ENCODE measurements at places on chromosomes 11 and 22. TPM values are rescaled to one million over a fixed set of nuclear protein-coding genes. Genes with fewer than 3 reads are reported as not detected.

The STT3A gene
- 31.5 TPM for total RNA-seq

The NLRP14 gene
- not detected for total RNA-seq

The CTSD gene
- 774 TPM for total RNA-seq

- H3K4me1 ChIP-seq: no peaks in the 10 kb centered on the region
- H3K36me3 ChIP-seq: no peaks in the 10 kb centered on the region
- no peak overlapping the region for H3K27ac ChIP-seq
- no peaks in the 10 kb centered on the region for H3K27me3 ChIP-seq
These were observed 3.0 kb upstream of the SORL1 start for GRCh38 chr11:121449123-121449522.

DNA sequence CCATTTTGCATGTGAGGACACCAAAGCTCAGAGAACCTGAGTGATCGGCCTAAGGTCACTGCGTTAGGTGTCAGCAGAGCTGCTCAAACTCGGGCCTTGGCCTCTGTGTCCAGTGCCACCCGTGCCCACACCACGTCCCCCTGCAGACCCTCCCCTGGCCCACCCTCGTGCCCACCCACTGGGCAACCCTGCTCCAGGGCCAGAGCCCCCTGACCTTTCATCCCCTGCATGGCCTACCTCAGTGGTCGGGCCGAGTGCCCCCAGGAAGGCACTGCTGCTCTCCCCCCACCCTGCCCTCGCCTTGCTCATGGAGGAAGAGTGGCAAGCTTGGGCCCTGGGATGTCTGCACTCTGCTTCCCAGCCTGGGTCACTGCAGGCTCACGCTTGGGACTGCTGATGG, 17.7 kb downstream of the B3GAT1 start:
- no peak overlapping the region for H3K4me3 ChIP-seq
- H3K4me1 ChIP-seq: no peaks in the 10 kb centered on the region
- no peaks in the 10 kb centered on the region for H3K36me3 ChIP-seq
- no peak for DNase-seq

GRCh38 chr11:14537134-14537599, 17.0 kb upstream of the PSMA1 start:
- DNase-seq: no peak
- no peak overlapping the region for H3K4me3 ChIP-seq
- no peaks in the 10 kb centered on the region for H3K27me3 ChIP-seq
- no peak overlapping the region for H3K27ac ChIP-seq
- H3K4me1 ChIP-seq: no peaks in the 10 kb centered on the region

- no peaks in the 10 kb centered on the region for H3K36me3 ChIP-seq
- no peaks in the 10 kb centered on the region for H3K27me3 ChIP-seq
- no peak overlapping the region for H3K27ac ChIP-seq
- no peak overlapping the region for H3K4me3 ChIP-seq
- no peak for DNase-seq
These were observed 686.3 kb downstream of the NTM start for GRCh38 chr11:132056689-132057088.

DNA sequence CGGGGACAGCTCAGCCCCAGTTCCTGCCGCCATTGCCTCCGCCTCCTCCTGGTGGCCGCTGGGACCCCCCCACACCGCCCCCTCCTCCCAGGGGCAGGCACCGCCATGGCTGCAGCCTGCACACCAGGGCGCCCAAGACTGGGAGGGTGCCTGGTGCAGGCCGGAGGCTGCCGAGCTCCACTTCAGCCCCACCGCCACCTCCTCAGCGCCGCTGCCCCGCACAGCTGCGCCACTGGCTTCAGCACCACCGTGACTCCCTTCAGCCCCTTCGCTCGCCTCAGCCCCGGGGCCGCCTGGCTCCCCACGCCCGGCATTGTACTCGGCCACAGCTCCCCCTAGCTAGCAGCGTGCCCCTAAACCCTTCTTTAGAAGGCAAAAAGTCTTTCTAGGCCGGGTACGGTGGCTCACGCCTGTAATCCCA, 131.1 kb downstream of the CRYBB2 start:
- no peaks in the 10 kb centered on the region for H3K36me3 ChIP-seq
- no peak overlapping the region for H3K27ac ChIP-seq
- no peak overlapping the region for H3K4me3 ChIP-seq
- H3K27me3 ChIP-seq: no peaks in the 10 kb centered on the region

DNA sequence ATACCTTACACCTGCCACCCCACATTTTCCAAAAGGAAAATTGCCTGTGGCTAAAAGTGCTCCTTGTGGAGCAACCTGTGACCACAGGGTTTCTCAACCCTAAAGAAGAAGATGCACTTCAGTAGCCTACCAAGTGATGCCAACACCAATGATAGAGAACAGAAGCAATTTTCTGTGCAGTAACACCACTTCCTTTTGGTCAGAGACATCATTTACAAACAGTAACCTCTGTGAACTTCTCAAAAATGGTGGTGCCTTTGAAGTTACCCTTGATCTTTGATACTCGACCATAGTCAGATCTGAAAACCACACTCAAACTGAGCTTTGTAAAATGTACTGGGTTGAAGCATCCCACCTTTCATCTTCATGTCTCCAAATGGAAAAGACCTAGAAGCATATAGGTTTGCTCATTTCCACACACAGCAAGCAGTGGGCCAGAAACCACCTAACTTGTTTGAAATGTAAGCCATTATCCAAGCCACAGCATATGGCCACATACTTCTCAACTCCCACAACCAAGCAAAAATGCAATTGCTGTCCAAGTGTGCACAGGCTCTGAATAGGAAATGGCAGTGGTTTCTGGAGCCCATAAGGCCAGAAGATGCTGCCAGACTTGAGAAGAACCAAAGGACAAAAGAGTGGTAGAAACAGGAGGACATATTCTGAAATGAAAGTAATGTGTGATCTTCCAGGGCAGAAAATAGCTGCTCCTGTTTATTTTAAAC, 24.3 kb downstream of the MPPED2 start:
- no peaks in the 10 kb centered on the region for H3K4me1 ChIP-seq
- H3K27me3 ChIP-seq: no peaks in the 10 kb centered on the region
- no peak for DNase-seq
- H3K4me3 ChIP-seq: no peak overlapping the region
- no peaks in the 10 kb centered on the region for H3K36me3 ChIP-seq

- H3K4me3 ChIP-seq: no peak overlapping the region
- peaks cover 81% of the 10 kb centered on the region for H3K36me3 ChIP-seq
- H3K27ac ChIP-seq: no peak overlapping the region
- H3K27me3 ChIP-seq: no peaks in the 10 kb centered on the region
- H3K4me1 ChIP-seq: no peaks in the 10 kb centered on the region
- DNase-seq: no peak
These were observed 32.0 kb downstream of the IGHMBP2 start for GRCh38 chr11:68935516-68936357.

GRCh38 chr11:132751516-132752250, 780.6 kb downstream of the OPCML start:
- no peak for DNase-seq
- H3K4me1 ChIP-seq: no peaks in the 10 kb centered on the region
- H3K4me3 ChIP-seq: no peak overlapping the region

- H3K27ac ChIP-seq: no peak overlapping the region
- H3K27me3 ChIP-seq: peaks cover 4% of the 10 kb centered on the region
- H3K36me3 ChIP-seq: no peaks in the 10 kb centered on the region
- no peak overlapping the region for H3K4me3 ChIP-seq
- no peaks in the 10 kb centered on the region for H3K4me1 ChIP-seq
These were observed 23.9 kb upstream of the PANX2 start for GRCh38 chr22:50146439-50147238.

DNA sequence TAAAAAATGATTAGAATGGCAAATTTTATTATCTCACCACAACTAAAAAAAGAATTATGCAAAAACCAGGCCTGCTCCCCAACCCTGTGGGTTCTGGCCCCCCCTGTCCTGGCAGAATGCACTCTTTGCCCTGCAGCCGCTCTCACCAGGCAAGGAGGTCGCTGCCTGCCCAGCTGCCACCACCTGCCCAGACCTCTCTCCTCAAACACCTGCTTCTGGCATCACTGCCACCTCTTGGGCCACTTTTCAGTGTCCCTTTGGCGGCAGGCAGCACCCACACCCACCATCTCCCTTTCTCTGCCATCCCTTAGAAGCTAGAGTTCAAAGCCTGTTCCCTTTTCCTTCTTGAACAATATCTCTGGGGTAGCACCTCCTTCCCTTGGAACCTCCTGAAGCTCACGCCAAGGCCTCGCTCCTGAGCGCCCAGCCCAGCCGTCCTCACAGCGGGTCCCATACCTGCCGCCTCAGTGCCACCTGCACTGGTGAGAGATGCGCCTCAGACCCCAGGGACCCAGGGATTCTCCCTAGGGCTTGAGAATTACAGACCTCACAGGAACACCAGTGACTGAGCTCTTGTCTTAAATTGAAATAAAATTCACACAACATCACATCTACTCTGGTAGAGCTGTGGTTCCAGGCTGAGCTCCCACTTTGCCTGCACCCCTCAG, 44.6 kb downstream of the SGSM3 start:
- H3K4me1 ChIP-seq: no peaks in the 10 kb centered on the region
- H3K27me3 ChIP-seq: no peaks in the 10 kb centered on the region
- H3K27ac ChIP-seq: no peak overlapping the region
- no peak for DNase-seq
- H3K4me3 ChIP-seq: no peak overlapping the region

- H3K27ac ChIP-seq: no peak overlapping the region
- H3K36me3 ChIP-seq: no peaks in the 10 kb centered on the region
- no peaks in the 10 kb centered on the region for H3K27me3 ChIP-seq
- no peak overlapping the region for H3K4me3 ChIP-seq
These were observed 14.5 kb downstream of the ARVCF start for GRCh38 chr22:20002128-20002527.

- no peak overlapping the region for H3K4me3 ChIP-seq
- no peak for DNase-seq
- no peaks in the 10 kb centered on the region for H3K36me3 ChIP-seq
- H3K27me3 ChIP-seq: no peaks in the 10 kb centered on the region
- H3K27ac ChIP-seq: no peak overlapping the region
These were observed 94.3 kb downstream of the SOX6 start for GRCh38 chr11:16261836-16262644.

DNA sequence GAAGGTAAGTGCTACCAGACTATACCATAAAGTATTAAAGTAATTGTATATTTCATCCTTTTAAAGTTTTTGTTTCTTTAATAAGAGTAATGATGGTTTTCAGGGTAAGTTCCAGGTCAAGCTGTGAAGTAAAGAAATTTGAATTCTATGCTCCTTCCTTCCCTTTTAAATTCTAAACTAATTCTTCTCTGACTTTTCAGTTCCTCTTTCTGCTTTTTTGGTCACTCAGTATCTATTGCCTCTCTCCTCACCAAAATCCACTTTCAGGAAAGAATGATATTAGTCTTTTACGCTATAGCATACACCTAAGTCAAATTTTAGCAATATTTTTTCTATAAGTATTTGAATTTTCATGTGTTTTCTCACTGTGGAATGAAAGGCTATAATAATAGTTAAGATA, 8.2 kb downstream of the MMP8 start:
- H3K36me3 ChIP-seq: no peaks in the 10 kb centered on the region
- no peak overlapping the region for H3K27ac ChIP-seq
- no peak for DNase-seq
- H3K4me1 ChIP-seq: no peaks in the 10 kb centered on the region

DNA sequence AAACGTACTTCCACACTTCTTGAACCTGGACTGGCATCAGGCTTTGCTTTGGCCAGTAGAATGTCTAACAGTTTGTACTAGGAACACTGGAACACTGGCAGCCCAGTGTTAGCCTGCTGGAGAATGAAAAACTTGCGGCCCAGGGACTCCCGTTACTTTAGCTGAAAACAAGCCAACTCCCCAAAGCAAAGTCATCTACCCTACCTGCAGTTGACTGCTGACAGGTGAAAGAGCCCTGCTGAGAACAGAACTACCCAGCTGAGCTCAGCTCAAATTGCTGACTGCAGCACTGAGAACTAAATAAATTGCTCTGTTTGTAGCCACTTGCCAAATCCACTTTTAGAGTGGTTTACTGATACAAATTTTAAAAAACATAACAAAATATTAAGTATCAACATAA, 342.5 kb downstream of the LRRC4C start:
- H3K4me1 ChIP-seq: no peaks in the 10 kb centered on the region
- DNase-seq: no peak
- no peak overlapping the region for H3K4me3 ChIP-seq
- H3K27ac ChIP-seq: no peak overlapping the region

- H3K4me3 ChIP-seq: no peak overlapping the region
- H3K4me1 ChIP-seq: peaks cover 15% of the 10 kb centered on the region
- no peak for DNase-seq
- no peaks in the 10 kb centered on the region for H3K36me3 ChIP-seq
- H3K27ac ChIP-seq: no peak overlapping the region
These were observed 3.6 kb downstream of the RTN4RL2 start for GRCh38 chr11:57463671-57464538.

DNA sequence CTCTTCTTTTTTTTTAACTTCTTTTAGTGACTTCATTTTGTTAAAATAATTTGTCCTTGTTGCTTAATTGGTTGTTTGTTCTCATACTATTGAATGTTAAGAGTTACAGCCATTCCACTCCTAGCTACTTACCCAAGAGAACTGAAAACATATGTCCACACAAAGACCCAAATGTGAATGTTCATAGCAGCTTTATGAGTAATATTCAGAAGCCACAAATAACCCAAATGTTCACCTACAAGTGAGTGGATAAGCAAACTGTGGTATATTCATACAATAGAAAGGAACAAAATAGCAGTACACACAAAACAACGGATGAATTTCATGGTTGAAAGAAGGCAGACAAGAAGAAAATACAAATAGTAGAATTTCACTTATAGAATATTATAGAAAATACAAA, 1.4 kb upstream of the OR4D11 start:
- H3K4me3 ChIP-seq: no peak overlapping the region
- no peaks in the 10 kb centered on the region for H3K27me3 ChIP-seq
- no peak for DNase-seq
- H3K27ac ChIP-seq: no peak overlapping the region

DNA sequence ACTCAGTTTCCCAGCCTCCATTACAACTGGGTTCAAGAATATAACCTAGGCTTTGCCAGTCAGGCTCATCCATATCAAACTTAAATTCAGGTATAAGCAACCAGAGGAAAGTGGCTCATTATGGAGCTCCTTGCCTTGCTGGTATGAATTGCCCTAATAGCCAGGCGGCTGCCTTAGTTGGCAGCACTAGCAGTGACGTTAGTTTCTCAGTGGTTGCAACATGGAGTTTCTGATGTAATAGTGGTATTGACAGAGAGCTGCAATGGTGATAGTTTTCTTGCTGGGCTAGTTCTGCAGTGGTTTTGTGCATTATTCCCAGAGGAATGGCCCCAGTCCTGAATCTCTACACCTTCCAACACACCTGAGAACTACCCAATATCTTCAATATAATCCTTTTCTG, 3.8 kb upstream of the TMEM123 start:
- no peaks in the 10 kb centered on the region for H3K27me3 ChIP-seq
- no peaks in the 10 kb centered on the region for H3K4me1 ChIP-seq
- no peak overlapping the region for H3K4me3 ChIP-seq

GRCh38 chr22:46471901-46472721, 65.3 kb downstream of the CELSR1 start:
- no peak overlapping the region for H3K27ac ChIP-seq
- H3K4me3 ChIP-seq: no peak overlapping the region
- DNase-seq: no peak
- H3K36me3 ChIP-seq: no peaks in the 10 kb centered on the region
- no peaks in the 10 kb centered on the region for H3K4me1 ChIP-seq

- no peak overlapping the region for H3K27ac ChIP-seq
- H3K4me1 ChIP-seq: peaks cover 15% of the 10 kb centered on the region
- H3K36me3 ChIP-seq: peaks cover 96% of the 10 kb centered on the region
- no peaks in the 10 kb centered on the region for H3K27me3 ChIP-seq
These were observed 7.8 kb downstream of the HNRNPUL2 start for GRCh38 chr11:62719302-62719978.

Measured in gastrocnemius medialis (tissue), 4 donors.